ENCODE measurements at places on chromosomes 6 and 20.

DNA sequence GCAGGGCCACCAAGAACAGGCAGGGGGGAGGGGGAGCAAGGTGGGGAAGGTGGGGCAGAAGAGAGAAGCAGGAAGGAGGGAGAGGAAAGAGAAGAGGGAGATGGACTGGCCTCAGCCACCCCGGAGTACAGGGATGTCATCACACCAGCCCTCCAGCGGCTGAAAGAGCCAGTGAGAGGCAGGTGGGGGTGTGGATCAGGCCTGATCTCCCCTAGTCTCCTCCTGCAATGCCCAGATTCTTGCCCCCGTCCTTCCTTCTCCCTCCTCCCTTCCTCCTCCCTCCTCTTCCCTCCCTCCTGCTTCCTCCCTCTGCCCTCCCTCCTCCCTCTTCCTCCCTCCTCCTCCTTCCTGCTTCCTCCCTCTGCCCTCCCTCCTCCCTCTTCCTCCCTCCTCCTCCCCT is 61.5 kb downstream of the YTHDF1 start:
- DNase-seq = no peak

DNA sequence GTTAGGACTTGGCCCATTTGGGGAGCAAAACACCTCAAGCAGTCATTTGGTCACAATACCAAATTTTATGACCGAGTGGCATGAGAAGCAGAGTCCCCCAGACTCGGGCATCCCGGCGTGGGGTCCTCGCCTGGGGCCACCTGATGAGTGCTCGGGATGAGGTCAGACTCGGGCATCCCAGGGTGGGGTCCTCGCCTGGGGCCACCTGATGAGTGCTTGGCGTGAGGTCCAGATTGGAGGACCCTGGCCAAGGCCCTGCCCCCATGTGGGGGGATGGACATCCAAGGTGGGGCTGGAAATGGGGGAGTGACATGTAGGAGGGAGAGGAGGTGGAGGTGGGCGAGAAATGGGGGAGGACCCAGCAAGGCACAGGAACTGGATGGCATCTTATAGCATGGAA is 56.1 kb upstream of the CST7 start:
- no peak for DNase-seq

GRCh38 chr6:29631209-29631810 is 1.7 kb downstream of the GABBR1 start:
- DNase-seq = no peak

- DNase-seq = no peak
Observed at GRCh38 chr6:151506761-151507160, 12.9 kb downstream of the CCDC170 start.

- no peak for DNase-seq
Observed at GRCh38 chr6:136337121-136337520, 47.5 kb upstream of the BCLAF1 start.

DNA sequence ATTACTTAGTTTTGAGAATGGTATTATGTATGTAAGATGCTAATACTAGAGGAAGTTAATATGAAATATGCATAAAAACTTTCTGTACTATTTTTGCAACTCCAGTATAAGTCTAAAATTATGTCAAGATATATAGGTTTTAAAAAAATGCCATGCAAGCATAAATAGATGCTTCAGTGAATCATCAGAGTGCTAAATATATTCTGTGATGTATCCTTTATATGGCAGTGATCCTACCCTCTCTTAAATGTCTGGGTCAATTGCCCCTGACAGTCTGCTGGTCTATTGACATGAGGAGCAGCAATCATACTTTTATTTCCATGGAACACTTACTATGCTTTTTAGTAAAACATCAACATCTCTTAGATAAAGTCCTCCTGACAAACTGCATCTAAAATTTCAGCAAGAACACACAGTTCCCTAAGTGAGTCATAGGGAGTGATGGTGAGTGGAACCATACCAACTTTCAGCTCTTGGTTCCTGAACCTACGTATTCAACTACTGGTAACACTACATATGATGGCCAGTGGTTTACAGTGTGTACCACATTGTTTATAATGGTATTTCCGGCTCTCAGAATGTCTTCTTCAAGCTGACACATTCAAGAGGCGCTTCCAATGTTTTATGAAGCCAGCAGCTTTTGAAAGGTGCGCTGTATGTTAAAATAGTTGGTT is 928.7 kb upstream of the GJE1 start:
- DNase-seq = no peak

DNA sequence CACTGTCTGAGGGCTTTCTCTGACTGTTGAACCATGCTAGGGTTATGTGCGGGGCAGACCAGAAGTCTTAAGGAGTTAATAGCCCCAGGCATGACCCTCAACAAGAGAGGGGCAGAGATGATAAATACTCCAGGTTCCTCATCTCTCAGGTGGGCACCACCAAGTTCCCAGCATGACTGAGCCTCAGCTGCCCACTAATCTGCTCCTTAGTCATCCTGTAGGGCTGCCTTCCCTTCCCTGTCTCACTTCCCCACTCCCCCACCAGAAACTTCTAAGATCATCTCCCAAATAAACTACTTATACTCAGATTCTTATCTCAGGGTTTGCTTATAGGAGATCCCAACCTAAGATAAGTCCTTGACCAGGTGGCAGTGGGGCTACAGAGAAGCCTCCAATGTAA is 137.2 kb upstream of the PRND start:
- no peak for DNase-seq

DNA sequence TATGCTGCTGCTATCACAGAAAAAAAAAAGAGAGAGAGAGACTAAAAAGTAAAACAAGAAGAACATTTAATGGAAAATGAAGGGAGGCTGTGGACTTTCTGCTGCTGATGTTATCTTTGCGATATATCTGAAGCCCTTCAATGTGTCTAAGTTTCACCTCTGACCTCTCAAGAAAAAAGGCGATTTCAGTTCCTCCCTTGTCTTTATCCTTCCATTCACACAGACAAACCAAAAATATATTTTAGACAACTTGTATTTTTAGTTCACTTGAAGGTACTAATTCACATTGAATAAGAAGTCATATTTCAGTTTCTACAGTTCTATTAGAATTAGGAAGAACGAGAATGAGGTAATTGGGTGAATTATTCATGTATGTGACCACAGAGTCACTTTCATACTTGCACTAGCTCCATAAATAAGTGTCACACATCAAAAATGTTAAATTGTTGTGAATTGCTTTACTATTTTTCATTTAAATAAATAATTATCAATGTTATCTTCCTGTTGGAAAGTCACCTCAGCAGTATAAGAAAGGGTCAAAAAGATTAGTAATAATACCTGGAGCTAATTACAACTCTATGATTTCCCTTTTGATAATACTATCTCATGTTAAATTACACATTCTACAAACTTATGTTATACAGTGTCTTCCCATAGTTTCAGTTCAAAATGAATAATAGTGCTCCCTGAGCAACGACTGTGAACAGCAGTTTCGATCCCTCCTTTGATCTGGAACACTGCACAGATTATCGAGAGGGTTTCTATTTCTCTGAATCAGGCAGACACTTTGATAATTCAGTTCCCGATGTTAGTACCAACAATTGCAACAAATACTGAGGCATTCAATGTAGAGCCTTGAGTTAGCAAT is 85.2 kb upstream of the PLCB4 start:
- DNase-seq = no peak

DNA sequence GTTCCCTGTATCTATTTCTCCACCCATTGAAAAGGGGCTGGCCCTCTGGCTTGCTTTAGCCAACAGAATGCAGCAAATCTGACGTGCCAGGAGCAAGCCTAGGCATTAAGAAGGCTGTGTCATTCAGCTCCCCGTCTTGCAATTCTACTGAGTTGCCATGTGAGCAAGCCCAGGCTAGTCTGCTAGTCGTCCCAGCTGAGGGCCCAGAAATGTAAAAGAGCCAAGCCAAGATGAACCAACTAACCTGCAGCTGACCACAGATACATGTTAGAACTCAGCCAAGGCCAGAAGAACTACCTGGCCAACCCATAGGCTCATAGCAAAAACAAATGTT is 30.1 kb downstream of the PREP start:
- no peak for DNase-seq

DNA sequence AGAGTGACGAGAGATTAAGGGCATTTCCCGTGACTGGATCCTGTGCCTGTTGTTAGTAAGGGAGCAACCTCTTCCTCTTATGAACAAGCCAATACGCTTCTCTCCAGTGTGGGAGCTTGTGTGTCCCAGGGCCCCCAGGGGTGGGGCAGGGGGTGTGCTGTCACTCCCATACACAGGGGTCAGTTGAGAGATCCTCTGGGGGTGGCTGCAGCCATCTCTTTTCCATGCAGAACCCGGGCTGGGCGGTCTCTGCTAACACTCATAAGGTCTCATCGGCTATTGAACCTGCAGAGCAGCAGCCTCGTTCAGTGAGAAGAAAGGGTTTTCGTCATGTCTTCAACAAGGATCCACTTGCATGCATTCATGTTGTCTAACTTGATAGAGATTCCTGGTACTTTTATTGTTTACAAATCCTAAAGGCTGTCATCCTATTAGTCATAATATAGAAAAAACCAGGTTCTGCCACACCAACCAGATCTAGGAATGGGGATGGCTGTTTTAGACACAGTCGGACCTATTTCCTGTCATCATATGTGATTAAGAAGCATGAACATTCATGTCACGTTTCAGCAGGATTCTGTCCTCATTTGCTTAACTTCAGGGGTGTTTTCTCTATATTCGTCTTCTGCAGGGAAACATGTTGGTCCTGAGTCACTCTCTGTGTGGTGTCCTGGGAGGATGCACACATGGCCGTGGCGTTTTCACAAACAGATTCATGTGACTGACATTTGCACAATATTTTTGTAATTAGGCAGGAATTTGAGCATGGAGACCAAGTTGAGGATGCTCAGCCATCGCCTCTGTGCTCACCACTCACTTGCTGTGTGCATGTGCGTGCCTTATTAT is 13.3 kb upstream of the THBS2 start:
- no peak for DNase-seq

GRCh38 chr20:40676491-40677269 is 12.4 kb downstream of the MAFB start:
- DNase-seq = no peak
